ENCODE measurements at places on chromosomes 7 and 10. TPM values are rescaled to one million over a fixed set of nuclear protein-coding genes. Genes with fewer than 3 reads are reported as not detected.

Gene CADPS2
- 19.9 TPM for total RNA-seq

DNA sequence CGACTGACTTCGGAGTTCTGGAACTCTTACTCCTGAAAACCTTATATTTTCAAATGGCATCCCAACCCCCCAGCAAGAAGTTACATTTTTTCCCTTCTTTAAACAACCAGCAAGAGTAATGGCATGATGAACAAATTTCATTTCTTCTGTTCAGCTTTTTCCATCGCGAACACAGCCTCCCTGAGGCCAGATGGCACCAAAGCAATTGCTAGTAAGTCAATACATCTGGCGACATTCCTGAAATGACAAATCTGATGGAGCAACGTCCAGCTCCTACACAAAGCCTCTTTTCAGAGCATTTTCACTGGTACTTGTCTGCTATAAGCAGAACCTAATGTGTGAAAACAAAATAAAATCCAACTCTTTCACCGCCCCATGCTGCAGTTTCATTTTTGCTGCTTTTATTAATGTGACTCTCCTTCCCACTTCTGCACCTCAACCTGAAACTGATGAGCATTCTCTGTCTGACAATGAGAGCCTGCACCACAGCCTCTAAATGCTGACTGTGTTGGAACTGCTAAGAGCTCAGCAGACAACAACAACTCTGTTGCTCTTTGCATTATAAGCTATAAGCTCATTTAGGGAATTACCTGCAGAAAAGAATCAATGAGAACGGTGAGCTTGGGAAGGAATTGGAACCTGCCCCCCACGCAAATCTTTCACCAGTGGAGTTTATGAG lies 229.8 kb downstream of the FGFR2 start:
- no peak for DNase-seq

- no peak for DNase-seq
Observed at GRCh38 chr7:50327443-50327842, 22.9 kb downstream of the IKZF1 start.

GRCh38 chr10:92356041-92356440 lies 65.1 kb downstream of the MARCHF5 start:
- no peak for DNase-seq

GRCh38 chr7:70480927-70481569 lies 650.9 kb upstream of the GALNT17 start:
- no peak for DNase-seq

GRCh38 chr7:1288390-1288995 lies 55.8 kb downstream of the UNCX start:
- DNase-seq: no peak

DNA sequence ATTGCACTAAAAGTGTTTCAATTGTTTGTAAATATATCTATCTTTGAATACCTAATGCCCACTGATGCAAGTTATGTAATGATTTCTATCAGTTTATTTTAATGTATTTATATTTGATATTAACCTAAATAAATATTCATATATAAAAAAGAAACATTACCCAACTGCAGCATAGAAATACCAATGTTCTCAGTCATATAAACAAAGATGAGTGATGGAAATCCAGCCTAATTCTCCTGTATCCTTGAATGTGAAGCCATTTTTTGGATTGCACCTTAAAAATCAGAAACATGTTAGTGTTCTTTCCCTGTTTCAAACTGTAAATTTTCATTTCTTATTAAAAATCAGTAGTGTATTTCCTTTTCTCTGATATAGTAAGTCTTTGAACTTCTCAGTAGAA lies 305.8 kb upstream of the GNAI1 start:
- DNase-seq: no peak

- DNase-seq: no peak
Observed at GRCh38 chr10:117740691-117741222, 198.2 kb downstream of the EMX2 start.

Gene DBF4
- 2.3 TPM for total RNA-seq

GRCh38 chr10:103905441-103905840 lies 12.5 kb downstream of the STN1 start:
- no peak for DNase-seq

Gene HOXA6
- not detected for total RNA-seq

GRCh38 chr7:115058726-115059125 lies 136.8 kb downstream of the MDFIC start:
- no peak for DNase-seq

DNA sequence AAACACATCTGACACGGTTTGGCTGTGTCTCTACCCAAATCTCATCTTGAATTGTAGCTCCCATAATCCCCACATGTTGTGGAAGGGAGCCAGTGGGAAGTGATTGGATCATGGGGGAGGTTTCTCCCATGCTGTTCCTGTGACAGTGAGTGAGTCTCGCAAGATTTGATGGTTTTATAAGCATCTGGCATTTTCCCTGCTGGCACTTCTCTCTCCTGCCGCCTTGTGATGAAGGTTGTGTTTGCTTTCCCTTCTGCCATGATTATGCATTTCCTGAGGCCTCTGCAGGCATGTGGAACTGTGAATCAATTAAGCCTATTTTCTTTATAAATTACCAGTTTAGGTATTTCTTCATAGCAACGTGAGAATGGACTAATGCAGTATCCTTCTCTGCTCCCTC lies 5.9 kb upstream of the HTR5A start:
- DNase-seq: no peak

- no peak for DNase-seq
Observed at GRCh38 chr10:36349445-36350078, 707.5 kb upstream of the FZD8 start.
